T follicular helper cell (primary cell): ENCODE measurements at places on chromosomes 6 and 20.
A peak's percentile ranks its signal among the peaks of the same experiment; 100 is the strongest.

GRCh38 chr6:54094293-54094692, 16.9 kb upstream of the MLIP start:
- DNase-seq, result no peak

GRCh38 chr6:166989427-166990032, 9.7 kb upstream of the CEP43 start:
- peak; percentile 40 for DNase-seq

GRCh38 chr6:122622479-122622878, 12.3 kb downstream of the PKIB start:
- no peak for DNase-seq

DNA sequence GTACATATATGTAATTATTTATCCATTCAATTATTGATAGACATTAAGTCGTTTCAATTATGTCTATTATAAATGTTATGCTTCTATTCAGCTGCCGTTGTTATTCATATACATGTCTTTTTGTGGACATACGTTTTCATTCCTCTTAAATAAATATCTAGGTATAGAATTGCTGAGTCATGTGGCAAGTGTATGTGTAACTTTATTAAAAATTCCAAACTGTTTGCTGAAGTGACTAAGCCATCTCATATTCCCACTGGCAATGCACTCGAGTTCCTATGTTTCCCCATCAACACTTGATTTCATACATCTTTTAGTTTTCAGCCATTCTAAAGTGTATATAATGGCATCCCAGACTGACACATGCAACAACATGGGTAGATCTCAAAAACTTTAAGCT, 739.7 kb upstream of the POU3F2 start:
- no peak for DNase-seq

DNA sequence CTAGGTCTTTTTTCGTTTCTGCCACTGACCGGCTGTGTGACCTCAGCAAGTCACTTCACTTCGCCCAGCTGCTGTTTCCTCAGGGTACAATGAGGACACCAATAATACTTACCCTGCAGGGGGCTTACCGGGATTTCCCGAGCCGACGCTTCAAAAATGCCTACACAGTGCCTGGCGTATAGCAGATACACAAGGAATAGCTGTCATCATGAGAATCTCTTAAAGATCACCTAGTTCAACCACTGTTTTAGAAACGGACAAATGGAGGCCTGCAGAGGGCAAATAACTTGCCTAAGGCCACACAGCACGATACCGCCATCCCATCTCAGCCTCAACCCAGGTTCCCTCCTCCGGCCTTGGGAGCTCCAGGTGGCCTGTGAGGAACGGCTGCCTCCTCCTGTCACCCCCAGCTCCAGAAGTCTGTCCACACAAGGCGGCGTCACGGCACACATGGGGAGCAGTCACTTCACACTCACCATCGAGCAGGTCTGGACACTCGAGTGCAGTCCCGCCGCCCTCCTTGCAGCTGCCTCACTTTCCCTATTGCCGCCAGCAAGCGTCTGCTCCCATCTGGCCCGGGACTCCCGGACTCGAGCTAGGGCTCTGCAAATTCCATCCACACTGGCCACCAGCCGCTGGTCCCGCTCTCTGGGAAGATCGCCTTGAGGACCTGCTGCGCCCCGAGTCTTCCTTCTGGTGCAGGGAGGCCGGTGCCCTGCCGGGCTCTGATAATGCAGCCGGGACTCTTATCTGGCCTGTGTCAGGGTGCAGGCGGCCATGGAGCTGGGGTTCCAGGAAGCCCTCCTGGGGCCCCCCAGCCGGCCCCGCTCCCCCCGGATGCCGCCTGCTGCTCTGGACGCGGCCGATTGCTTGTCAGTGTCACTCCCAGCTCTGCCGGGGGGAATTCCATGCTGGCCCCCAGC, at the start of gene RIPOR3:
TSS of gene RIPOR3 (minus strand) at position 893 of the 923 bp plus-strand sequence. CDS start at position 479, 414 bp downstream.
- no peak for DNase-seq
